ENCODE measurements at places on chromosomes 1 and 21. TPM values are rescaled to one million over a fixed set of nuclear protein-coding genes. Genes with fewer than 3 reads are reported as not detected.

CD247 gene
- total RNA-seq, result 114 TPM

OR2AK2 gene
- total RNA-seq, result not detected

SMYD3 gene
- 16.6 TPM for total RNA-seq

CA6 gene
- 0.17 TPM for total RNA-seq

GRCh38 chr1:165851034-165851658 lies 23.7 kb downstream of the UCK2 start:
- H3K4me1 ChIP-seq, result peaks cover 18% of the 10 kb centered on the region
- DNase-seq, result no peak
- no peak overlapping the region for H3K27ac ChIP-seq
- H3K27me3 ChIP-seq, result no peaks in the 10 kb centered on the region
- H3K4me3 ChIP-seq, result no peak overlapping the region

Measured in activated CD4-positive, alpha-beta memory T cell treated with anti-CD3 and anti-CD28 coated beads for 36 hours (primary cell).